ENCODE measurements at places on chromosomes 2 and 18.

DNA sequence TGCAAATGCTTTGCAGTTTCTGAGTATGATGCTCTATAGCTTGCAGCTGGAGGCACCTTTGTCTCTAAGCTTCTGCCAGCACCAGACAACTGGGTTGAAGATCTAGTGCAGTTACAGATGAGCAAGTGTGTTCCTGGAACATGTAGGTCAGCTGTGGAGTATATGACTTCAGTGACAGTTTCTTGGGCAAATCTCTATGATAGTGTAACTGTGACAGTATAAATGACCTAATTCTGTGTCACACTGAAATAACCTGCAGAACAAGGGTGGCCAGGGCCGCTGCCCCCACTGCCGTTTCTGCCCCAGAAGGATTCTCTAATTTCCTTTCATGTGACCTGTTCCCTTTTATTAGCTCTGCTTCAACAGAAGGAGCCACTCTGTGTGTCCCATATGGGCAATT lies 145.3 kb upstream of the DAPL1 start:
- DNase-seq = no peak

GRCh38 chr18:25169701-25170100 lies 182.3 kb downstream of the ZNF521 start:
- no peak for DNase-seq

- DNase-seq = no peak
These were observed 5.4 kb downstream of the SIGLEC15 start for GRCh38 chr18:45830917-45831316.

GRCh38 chr18:49142216-49142615 lies 191.5 kb upstream of the SMAD7 start:
- DNase-seq = no peak

DNA sequence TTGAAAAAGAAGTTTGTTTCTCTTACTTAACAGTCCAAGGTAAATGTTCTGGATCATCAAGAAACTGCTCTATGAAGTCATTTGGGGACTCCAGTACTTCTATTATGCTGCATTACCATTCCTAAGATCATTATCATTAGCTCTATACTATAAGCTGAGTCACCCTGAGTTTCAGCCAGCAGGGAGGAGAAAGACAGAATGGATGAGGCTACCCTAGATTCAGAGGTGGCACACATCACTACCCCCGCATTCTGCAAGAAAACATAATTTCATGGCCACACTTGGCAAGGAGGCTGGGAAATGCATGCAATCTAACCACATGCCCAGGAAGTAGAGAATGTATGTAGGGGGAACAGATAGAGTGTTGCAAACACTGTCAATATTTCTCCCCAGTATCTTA lies 16.6 kb upstream of the LNPK start:
- DNase-seq = no peak

DNA sequence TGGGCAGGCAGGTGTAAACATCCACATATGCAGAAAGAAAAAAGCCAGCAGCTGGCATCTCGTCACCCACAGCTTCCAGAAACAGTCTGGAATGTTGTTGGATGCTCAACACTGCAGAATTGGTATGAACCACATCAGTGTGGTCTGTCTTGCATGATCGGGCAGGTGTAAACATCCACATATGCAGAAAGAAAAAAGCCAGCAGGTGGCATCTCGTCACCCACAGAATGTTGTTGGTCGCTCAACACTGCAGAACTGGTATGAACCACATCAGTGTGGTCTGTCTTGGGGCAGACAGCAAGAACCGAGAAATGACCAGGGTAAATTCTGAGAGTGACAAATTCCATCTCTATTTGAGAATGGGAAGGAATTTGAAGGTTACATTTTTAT lies 39.6 kb downstream of the DOCK10 start:
- DNase-seq = no peak

- DNase-seq = no peak
These were observed 1.3 kb downstream of the NGEF start for GRCh38 chr2:233011702-233012131.

DNA sequence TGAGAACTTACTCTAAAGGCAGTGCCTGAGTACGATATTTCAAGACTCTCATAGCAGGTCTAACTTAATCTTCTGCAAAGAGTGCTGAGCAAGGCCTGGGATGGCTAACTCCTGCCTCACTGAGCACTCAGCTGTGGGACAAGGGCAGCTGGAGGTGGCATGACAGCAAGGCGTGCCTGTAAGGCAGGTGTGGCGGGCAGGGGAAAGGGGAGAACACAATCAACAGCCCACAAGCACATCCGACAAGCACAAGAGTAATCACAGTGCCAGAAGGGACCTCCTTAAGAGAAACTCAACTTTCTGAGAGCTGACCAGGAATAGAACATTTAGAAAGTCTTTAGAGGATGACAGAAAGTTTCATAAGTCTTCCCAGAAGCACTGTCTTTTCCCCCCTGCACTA lies 42.0 kb downstream of the GPR45 start:
- no peak for DNase-seq

- no peak for DNase-seq
These were observed 60.5 kb downstream of the CDH2 start for GRCh38 chr18:28116461-28116860.

DNA sequence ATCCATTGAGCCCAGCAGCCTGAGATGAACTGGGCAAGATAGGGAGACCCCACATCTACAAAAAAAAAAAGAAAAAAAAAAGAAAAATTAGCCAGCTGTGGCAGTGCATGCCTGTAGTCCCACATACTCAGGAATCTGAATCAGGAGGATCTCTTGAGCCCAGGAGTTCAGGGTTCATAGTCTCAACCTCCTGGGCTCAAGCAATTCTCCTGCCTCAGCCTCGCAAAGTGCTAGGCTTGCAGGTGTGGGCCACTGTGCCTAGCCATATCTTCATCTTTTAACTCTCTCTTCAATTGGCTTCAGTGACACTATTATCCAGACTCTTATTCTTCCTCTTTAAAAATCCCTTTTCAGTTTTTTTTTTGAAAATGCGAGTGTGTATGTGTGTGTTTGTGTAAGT lies 28.5 kb upstream of the YES1 start:
- DNase-seq = no peak

DNA sequence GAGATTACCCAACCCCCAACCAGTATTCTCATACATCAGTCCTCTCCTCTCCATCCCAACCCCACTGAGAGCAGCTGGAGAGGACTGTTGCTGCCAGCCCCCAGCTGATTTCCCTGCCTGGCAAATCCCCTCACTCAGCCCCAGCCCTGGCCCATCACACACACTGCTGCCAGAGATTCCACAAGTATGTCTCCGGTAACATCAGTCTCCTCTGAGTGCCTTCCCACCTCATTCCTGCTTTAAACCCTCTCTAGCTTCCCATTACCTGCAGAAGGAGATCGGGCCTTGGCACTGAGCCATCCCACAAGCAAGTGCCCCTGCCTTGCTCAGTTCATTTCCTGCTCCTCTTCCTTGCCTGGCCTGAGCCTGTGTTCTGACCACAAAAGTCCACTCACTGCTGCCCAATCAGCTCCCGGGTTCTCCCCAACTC lies 50.6 kb upstream of the ZFP36L2 start:
- no peak for DNase-seq

DNA sequence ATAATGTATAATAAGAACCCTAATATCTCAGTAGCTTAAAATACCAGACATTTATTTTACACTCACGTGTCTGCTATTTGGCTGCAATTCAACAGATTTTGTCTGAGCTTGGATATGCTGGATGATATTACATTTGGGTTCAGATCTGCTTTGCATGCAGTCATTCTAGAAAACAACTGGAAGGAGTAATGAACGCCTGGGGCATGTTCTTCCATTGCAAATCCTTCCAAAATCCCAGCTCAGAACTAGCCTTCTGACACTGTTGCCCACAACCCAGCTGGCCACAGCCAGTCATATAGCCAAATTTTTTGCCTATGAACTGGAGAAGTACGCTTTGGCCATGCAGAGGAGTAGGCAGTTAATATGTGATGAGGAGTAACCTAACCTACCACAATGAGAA lies 597.8 kb upstream of the VRK2 start:
- DNase-seq = no peak

DNA sequence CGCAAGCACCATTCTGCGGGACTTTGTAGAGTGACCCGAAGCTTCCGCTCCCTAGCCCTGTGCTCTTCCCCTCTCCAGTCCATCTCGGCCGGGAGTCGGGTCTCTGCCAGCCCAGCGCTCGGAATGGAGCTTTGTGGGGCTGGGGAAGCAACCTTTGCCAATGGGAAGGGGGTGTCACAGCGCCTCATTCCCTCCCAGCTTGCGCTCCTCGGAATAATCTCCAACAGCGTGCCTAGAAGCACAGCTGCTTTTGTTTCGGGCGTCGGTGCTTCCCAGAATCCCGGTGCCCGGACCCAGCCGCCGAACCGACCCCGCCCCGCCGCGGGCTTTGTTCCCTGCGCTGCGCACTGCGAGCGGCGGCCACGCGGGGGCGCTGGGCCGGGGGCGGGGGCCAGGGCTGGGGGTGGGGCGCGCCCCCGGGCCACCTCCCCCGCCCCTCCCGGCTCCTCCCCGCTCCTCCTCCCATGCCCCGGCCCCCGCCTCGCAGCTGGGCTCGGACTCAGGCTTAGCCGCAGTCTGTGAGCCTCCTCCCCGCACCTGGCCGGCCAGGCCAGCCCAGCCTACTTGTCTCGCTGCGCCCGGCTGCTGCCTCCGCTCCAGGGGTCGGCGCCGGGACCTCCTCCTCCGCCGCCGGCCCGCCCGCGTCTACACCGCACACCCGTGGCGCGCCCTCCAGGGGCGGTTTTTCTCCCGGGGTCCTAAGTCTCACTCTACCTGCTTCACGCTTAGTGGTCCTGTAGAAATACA lies 77.7 kb upstream of the SMAD2 start:
- DNase-seq = peak; percentile 57

DNA sequence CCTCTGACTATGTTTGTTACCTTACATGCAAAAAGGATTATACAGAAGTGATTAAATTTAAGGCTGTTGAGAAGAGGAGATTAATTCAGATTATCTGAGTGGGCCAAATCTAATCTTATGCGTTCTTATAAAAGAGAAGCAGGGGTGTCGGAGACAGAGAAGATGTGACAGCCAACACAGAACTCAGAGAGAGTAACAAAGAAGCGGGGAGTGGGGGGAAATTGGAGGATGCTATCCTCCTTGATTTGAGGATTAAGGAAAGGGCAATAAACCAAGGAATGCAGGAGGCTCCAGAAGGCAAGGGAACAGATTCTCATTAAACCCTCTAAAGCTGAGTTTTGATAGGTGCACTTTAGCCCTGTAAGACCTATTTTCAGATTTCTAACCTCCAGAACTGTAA lies 291.3 kb upstream of the REG3G start:
- DNase-seq = no peak

GRCh38 chr18:12287684-12288402 lies 20.2 kb upstream of the TUBB6 start:
- no peak for DNase-seq

- DNase-seq = no peak
These were observed 163.8 kb downstream of the RHBDD1 start for GRCh38 chr2:226999661-227000060.

GRCh38 chr18:56210520-56210919 lies 427.9 kb downstream of the TXNL1 start:
- DNase-seq = no peak

DNA sequence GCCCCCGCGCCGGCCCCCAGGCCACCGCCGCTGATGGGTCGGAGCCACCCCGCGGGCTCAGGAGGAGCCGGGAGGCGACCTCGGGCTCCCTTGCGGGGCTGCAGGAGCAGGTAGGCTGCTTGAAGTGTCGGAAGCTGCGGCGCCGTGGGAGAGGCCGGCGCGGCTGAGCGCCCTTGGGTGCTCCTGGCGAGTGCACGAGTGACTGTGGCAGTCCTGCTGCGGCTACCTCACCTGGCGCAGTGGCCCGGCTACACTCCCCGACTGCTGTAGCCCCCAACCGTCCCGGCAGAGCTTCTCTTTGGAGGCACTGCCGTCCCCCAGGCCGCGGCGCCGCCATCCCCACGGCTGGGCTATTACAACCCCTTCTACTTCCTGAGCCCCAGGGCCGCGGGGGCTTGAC lies 10.0 kb upstream of the LYPD6 start:
- DNase-seq = no peak

DNA sequence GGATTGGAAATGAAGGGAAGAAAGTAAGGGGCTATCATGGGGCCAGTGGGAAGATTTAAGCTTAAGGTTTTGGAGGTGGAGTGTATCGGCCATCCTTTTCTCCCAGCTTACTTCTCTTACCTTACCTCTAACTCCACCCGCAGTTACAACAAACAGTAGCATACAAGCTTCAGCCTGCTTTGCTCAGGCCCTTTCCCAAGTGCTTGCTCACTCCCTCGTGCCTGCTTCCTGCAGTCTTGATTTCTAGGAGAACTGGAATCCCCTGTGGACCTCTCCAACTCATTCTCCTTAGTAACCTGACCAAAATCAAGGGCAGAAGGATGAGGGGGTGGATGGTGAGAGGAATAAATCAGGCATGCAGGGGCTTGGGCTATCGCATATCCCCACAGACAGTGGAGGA lies 5.8 kb upstream of the LYG2 start:
- no peak for DNase-seq

DNA sequence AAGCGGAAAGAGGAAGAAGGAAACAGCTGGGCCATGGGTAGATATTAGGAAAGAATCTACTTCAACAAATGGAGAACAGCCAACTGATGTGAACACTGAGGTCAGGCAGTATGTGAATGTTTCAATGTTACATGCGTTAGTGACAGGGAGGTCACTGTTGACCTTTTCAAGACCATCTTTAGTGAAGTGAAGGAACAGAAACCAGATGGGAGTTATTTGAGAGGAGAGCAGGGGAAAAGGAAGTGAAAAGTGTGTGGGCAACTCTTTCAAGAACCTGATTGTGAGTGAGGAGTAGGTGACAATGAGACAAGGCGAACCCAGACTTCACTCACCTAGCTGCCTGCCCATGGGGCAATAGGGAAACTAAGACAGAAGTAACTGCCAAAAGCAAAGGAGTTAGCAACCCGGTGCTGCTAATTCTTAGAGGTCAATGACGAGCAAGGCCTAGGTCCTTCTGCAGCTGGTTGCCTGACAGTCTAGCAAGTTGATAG lies 67.0 kb downstream of the SP3 start:
- DNase-seq = no peak

GRCh38 chr2:62334440-62335058 lies 138.6 kb downstream of the B3GNT2 start:
- DNase-seq = no peak

- DNase-seq = no peak
These were observed 845.6 kb upstream of the CNTNAP5 start for GRCh38 chr2:123179526-123179925.

GRCh38 chr2:219058541-219059374 lies 2.0 kb downstream of the IHH start:
- DNase-seq = peak; percentile 30

DNA sequence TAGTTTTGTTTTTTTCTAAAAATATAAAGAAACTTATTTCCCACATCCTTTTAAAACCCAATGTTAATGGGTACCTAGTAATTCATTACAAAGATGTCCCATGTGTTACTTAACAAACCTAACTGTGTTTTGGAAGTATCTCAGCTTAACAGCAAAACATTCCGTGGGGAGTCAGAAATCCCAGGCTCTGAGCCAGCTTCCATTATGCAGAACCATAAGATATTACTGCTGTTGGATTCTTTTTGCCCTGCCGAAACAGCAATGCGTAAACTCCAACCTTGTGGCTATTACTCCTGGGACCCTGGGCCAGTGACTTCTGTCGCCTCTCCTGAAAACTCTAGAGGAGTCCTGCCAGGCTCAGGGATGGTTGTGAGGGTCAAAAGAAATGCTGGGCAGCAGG lies 174.1 kb downstream of the UXS1 start:
- no peak for DNase-seq

GRCh38 chr18:48100651-48101165 lies 170.2 kb upstream of the SMAD2 start:
- DNase-seq = no peak

- DNase-seq = no peak
These were observed 2.8 kb upstream of the CENPA start for GRCh38 chr2:26782876-26783704.

GRCh38 chr2:161426922-161427663 lies 11.0 kb downstream of the TBR1 start:
- DNase-seq = peak; percentile 44
